ENCODE measurements at places on chromosomes 7 and 10.

- no peak for DNase-seq
Measured at GRCh38 chr7:16758631-16759611, 5.4 kb downstream of the TSPAN13 start.

- no peak for DNase-seq
Measured at GRCh38 chr10:94320285-94320914, 42.3 kb downstream of the NOC3L start.

DNA sequence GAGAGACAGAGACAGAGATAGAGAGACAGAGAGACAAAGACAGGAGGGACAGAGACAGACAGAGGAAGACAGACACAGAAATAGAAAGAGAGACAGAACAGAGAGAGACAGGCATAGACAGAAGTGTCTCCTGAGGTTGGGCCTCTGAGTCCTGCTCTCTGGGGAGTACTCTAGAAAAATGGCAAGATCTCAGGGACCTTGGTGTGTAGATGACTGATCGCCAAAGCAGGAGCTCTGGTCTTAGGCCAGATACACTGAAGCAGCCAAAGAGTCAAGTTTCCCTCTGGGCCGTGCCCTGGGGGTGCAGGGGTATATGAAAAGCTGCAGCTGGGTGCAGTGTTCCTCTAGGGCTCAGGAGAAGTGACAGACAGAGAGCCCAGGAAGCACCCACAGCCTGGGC is 176.6 kb upstream of the TNS3 start:
- DNase-seq: no peak

DNA sequence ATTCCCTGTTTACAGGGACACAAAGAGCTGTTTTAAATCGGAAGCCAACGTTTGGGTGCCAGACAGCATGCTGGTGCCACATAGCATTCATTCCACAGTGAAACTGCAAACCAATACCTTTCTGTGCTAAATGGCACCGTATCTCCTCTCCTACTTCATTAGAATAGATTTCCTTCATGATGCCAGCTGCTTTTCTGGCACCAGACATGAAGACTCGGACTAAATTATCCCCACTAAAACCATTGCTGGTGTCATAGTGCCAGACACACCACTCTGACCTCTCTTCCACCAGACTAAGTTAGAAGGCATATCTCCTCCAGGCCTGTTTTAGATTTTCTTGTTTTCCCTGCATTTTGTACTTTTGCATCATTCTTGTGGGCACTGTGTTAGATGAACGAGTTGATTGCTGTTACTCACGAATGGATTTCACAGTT is 155.1 kb downstream of the ETV1 start:
- no peak for DNase-seq

- DNase-seq: no peak
Measured at GRCh38 chr7:98420966-98421612, 20.2 kb upstream of the BAIAP2L1 start.

- no peak for DNase-seq
Measured at GRCh38 chr10:35129185-35129674, 2.6 kb downstream of the CREM start.

- no peak for DNase-seq
Measured at GRCh38 chr7:13411151-13411550, 578.3 kb downstream of the ETV1 start.

- no peak for DNase-seq
Measured at GRCh38 chr7:146176860-146177259, 60.3 kb downstream of the CNTNAP2 start.

GRCh38 chr10:16941870-16942269 is 124.6 kb upstream of the RSU1 start:
- DNase-seq: no peak

DNA sequence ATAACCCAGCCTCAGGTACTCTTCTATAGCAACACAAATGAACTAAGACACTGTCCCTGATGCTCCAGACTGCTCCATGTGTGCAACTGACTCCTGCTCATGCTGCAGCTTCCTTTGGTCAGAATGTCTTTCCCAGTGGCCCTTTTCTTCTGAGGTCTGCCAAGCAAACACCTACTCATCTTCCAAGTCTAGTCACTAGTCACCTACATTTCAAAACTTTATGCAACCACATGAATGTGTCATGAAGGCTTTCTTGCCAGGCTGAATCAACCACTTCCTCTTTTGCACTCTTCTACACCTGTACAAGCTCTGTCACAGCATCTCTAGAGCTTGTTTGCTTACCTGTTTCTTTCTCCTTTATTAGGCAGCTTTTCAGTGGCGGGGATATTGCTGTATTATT is 75.8 kb downstream of the LSMEM1 start:
- no peak for DNase-seq

- DNase-seq: no peak
Measured at GRCh38 chr7:42618651-42619360, 293.1 kb downstream of the C7orf25 start.

Measured in cortex of kidney (tissue), 1 donor.